ENCODE measurements at places on chromosomes 2 and 18. TPM values are rescaled to one million over a fixed set of nuclear protein-coding genes. Genes with fewer than 3 reads are reported as not detected.

Gene PRKAG3
- total RNA-seq, result not detected

Gene RIT2
- total RNA-seq, result not detected

DNA sequence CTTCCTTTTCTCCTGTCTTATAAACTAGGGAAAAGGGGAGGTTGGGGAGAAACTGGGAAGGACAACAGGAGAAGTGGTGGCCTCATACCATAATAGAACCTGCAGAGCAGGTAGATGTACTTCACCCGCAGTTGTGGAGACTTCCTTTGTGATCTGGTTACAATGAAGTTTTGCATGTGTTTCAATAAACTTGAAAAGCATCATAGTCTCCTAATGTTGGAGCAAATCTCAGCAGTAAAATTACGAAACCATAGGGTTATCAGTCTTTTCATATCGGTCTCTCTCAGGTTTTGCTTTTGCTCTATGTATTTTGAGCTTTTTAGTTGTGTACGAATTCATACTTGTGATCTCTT is 30.5 kb downstream of the ANO7 start:
- peak overlapping the region; percentile 59 for H3K4me3 ChIP-seq
- H3K4me1 ChIP-seq, result peaks cover 2% of the 10 kb centered on the region
- no peaks in the 10 kb centered on the region for H3K36me3 ChIP-seq
- DNase-seq, result no peak

Gene ALLC
- total RNA-seq, result not detected

Gene SPTBN1
- total RNA-seq, result 255 TPM
